Lower lobe of right lung (tissue), 2 donors: ENCODE measurements at places on chromosomes 6 and 20. TPM values are rescaled to one million over a fixed set of nuclear protein-coding genes. Genes with fewer than 3 reads are reported as not detected.

The BCLAF1 gene
- 132 TPM for total RNA-seq

The OVOL2 gene
- total RNA-seq, result 8.6 TPM

The GGTLC1 gene
- total RNA-seq, result 57.2 TPM

- DNase-seq, result no peak
These were observed 292.8 kb downstream of the FRK start for GRCh38 chr6:115767931-115768330.

GRCh38 chr20:33627577-33628216 is 34.4 kb upstream of the C20orf144 start:
- DNase-seq, result no peak

DNA sequence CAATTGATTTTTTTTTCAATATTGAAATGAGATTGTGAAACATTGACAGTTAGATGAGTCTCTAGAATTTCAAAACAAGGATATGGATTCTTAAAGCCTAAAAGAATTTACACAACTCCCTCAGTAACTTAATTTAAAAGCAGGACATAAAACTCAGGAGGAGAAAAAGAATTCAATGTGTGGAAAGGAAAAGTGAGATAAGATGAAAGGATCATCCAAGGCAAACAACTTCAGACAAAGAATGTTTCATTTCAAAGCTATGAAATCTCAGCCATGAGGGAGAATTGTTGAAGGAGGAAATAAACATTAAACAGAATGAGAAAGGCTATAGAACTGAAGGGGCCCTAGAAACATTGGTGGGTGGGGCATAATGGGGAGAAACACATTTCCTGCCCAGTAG is 191.7 kb upstream of the NOX3 start:
- DNase-seq, result no peak

- DNase-seq, result peak; percentile 94
These were observed at the start of the genes RPS18 and VPS52 for GRCh38 chr6:33271468-33272274. Gene RPS18, plus strand, starts transcription at chr6:33272075. Its CDS starts 45 bp downstream, at chr6:33272120. Gene VPS52, minus strand, starts transcription at chr6:33271876. Its CDS starts 201 bp downstream, at chr6:33271675.

- no peak for DNase-seq
These were observed 47.5 kb upstream of the CD93 start for GRCh38 chr20:23133560-23133998.

DNA sequence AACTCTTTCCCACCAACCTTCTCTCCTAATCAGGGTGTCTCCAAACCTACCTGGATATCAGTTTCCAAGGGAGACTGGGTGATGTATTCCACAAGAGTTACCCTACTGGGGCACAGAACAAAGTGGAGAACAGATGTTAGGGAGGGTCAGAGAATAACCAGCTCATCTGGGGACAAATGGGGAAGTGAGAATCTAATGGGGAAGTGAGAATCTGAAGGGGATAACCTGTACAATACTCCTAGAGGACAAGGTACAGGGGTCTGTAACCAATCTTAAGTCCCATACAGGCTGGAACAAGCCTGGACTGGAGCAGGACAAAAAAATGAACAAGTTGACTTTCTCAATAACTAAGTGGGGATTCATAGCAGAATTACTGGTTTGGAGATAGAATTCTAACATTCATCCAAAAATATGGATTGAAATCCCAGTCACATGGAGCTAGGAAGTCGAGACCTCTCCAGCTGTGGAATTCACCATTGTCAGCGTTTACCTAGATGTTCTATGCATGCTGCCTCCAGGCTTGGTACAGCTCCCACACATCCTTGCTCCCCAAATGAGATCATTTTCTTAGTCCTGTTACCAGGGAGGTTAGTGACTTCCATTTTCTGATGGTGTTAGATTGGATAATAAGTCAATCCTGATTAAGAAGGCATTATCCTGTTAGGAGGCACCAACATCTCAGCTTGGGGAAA is 214.8 kb upstream of the MOCS1 start:
- DNase-seq, result no peak

GRCh38 chr20:21002486-21002885 is 103.7 kb downstream of the LINC00237 start:
- DNase-seq, result no peak

GRCh38 chr20:25160897-25161296 is 34.6 kb upstream of the ENTPD6 start:
- no peak for DNase-seq

GRCh38 chr6:38996676-38997075 is 51.9 kb upstream of the GLP1R start:
- DNase-seq, result no peak

DNA sequence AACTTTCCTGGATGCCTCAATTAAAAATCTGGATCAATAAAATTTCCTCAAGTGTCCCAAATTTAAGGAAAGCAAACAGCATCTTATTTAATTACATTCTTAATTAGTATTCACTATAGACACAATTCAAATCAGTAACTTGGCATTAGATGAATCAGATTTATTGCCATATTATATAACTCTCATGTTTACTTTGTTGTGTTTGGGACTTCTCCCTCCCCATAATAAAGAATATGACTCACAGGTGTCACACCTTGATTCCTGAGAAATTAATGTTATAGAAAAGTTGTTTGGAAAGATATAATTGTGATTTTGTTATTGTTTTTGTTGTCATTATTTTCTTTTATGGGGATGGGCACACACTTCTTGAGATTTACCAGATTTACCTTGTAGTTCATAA is 18.4 kb downstream of the EYA4 start:
- no peak for DNase-seq

GRCh38 chr6:107489636-107490565 is at the start of gene SOBP:
Gene SOBP, plus strand, starts transcription at chr6:107490117. Its CDS starts 500 bp downstream, at chr6:107490617.
- peak; percentile 55 for DNase-seq

DNA sequence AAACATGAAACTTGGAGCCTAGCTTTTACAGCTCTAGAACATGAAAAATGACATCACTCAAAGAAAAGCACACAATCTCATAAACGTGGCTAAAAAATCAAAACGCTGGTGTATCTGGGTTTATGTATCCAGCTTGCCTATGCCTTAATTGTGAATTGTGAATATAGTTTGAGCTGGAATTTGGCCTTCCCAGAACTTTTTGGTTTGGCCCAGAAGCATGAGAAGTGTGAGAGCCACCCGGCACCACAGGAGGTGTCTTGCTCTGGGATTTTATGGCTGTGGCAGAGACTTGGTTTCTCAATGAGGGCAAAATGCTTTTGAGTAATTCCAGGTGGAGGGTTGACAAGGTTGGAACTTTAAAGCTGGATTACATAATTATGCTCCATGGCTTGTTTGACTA is 69.2 kb downstream of the TIAM2 start:
- DNase-seq, result no peak
